Stimulated activated CD4-positive, alpha-beta T cell treated with anti-CD3 and anti-CD28 coated beads, Interleukin-1b, Interleukin-23, amount 100 ng/mL, for 24 hours (primary cell): ENCODE measurements at places on chromosomes 11 and 22.

DNA sequence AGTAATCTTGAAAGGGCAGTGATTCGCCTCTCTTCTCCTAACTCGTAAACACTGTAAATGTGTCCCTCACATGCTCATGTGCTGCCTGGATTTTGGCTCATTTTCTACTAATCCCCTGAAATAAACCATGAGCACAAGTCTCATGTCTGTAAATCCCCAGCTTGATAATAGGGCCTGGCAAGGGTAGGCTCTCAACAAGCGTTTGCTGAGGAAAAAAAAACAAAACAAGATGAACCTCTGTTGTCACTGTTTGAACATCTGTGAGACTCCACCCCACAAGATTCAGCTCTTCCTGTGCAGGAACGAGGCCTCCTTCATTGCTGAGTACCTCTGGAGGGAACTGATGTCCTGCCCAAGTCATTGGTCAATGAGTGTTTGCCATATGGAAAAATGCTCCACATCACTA is 4.5 kb upstream of the CYB5R2 start:
- no peak for DNase-seq

DNA sequence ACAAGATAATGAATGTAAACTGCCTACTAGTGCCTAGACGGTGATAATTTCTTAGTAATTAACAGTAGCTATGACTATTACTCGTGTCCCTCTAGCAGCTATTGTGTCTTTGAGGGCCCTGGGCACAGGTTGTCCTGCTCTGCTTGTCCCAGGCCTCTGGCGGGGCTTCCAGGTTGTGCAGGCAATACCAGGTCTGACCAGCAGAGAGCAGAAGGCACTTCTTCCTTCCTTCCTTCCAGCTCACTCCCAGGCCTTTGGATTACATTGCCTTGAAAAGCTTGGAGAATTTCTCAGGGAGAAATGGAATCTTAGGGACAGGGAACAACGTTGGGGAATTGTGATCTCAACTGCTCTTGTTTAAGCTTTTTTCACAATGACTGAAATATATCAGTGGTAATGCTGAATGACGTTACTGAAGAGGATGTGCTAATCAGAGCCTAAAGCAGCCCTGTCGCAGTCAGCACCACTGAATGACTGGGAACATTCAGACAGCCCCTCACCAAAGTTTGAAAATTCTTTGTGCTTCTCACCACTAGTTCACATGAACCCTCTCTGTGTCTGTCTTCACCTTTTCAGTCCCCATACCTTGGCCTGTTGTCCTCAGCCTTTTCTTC is 8.4 kb upstream of the CCKBR start:
- no peak for DNase-seq

DNA sequence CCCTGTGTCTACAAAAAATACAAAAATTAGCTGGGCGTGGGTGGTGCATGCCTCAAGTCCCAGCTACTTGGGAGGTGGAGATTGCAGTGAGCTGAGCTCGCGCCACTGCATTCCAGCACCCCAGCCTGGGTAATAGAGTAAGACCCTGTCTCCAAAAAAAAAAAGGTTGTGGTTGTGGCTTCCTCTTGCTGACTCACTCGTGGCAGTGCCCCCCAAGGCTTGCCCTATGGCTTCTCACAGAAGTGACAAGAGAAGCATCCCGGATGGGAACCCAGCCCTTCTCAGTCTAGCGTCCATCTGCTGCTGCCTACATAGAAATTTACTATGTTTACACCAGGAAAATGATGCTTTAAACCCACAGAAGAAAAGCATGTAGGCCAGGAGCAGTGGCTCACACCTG is 68.5 kb upstream of the PITPNB start:
- no peak for DNase-seq

DNA sequence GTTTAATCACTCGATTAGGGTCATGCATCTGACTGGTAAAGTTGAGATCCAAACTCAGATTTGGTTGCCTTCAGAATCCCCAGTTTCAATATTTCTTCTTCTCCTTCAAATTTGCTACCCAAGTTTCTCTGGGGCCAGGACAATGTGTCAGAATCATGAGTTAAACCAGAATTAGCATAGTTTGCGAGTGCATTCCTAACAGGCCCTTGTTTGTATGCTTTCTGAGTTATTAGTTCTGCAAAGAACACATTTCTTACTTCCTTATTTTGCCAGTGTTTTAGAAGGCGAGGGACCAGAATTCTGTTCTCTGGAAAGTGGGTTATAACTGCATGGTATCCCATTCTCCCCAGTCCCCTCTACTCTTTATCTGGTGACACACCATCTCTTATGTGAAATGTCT is 112.0 kb downstream of the ARL14EP start:
- no peak for DNase-seq

GRCh38 chr22:28808716-28809355 is 8.5 kb upstream of the XBP1 start:
- no peak for DNase-seq

GRCh38 chr11:66112601-66113499 is 42.8 kb downstream of the PACS1 start:
- no peak for DNase-seq

- DNase-seq, result no peak
Measured at GRCh38 chr11:77175021-77175842, 47.2 kb downstream of the MYO7A start.

DNA sequence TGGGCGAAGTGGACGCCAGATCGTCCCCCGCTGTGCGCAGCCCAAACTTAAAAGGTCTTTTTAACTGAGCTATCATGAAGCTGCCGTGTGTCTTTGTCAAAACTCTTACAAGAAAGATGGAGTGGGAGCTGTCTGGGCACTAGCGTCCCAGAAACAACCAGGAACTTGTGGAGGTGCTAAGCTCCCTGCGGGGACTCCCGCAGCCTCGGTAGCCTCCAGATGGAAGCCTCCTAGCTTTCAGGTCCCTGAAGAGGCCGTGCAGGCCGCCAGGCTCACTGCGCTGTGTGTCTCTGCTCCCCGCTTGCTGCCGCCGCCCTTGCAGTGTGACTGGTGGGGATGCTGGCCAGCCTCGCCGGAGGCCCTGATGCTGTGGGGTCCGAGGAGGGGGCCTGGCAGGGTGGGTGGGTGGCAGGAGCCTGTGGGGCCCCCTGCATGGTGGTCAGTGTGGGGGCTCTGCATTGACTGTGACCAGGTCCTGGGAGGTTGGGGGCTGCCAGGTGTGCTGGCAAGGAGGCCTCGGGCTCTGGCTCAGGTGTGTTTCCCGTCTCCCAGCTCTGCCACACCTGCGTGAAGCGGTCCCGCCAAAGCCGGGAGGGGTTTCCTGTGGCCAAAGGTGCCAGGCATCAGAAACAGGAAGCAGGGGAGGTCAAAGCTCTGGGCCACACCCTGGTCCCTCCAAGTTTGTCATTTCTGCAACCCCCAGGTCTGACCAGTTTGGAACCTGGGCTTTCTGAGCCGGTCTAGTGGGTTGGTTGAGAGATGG is 1.2 kb downstream of the TRABD start:
- no peak for DNase-seq

DNA sequence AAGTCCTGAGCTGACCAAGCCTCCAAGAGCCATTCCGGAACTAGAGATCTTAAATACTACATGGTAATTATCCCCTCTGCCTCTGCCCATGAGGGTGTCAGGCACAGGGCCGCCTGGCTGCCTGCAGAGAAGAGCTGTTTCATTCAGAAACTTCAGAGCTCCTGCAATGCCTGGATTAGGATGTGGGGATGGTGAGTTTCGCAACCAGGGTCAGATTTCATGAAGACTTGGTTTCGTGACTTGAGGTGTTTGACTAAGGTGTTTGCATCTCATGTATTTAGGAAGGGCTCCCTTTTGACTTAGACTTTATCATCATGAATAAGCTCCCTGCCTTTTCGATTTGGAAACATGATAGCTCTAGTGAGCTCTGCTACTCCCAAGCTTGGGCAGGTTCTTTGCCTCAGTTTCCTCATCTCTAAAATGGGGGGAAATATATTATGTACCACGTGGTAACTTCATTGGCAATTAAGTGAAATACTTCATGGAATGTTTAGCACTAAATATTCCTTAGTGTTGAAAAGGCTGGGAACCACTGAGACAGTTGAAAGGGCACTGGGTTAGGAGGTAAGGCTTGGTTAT is 9.1 kb downstream of the TIMP3 start:
- DNase-seq, result no peak

GRCh38 chr11:6703247-6704063 is 20.3 kb upstream of the MRPL17 start:
- DNase-seq, result no peak

DNA sequence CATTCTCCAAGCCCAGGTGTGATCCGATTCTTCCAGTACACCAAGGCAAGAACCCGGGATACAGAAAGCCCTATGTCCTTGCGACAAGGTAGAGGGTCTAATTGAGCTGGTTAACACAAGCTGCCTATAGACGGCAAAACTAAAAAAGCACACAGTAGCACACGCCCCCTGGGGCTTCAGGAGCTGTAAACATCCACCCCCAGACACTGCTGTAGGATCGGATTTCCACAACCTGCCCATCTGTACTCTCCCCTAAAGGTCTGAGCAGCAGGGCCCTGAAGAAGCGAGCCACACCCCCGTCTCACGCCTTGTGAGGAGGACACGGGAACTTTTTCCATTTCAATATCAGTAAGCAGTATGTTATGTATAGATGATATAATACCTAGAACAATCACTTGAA is 624.7 kb downstream of the BUD13 start:
- no peak for DNase-seq

DNA sequence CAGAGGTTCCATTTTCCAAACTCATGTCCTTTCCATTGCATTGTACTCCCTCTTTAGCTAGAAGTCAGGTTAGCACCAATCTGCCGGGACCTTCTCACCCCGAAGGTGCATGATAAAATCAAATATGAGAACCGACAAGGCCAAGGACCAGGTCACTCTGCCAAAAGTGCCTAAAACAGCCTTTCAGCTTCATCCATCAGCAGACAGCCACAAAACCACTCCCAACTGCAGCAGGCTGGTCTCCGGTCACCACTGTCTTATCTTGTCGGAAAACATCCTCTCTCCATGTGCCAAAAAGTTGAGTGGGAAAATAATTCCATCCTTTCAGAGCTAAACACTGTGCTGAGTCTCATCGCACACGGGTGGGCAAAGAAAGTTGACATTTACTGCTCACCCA is 1.4 kb downstream of the PI4KA start:
- DNase-seq, result no peak

GRCh38 chr11:4508886-4509285 is 26.4 kb downstream of the OR52K1 start:
- DNase-seq, result no peak

- no peak for DNase-seq
Measured at GRCh38 chr11:91299980-91300379, 924.6 kb upstream of the FAT3 start.
